ENCODE measurements at places on chromosomes 6 and 20.

- DNase-seq = no peak
Observed at GRCh38 chr6:4802312-4802935, 26.2 kb downstream of the CDYL start.

- no peak for DNase-seq
Observed at GRCh38 chr6:20686142-20686541, 151.9 kb downstream of the CDKAL1 start.

GRCh38 chr6:45195137-45195536 lies 133.0 kb upstream of the RUNX2 start:
- DNase-seq = no peak

DNA sequence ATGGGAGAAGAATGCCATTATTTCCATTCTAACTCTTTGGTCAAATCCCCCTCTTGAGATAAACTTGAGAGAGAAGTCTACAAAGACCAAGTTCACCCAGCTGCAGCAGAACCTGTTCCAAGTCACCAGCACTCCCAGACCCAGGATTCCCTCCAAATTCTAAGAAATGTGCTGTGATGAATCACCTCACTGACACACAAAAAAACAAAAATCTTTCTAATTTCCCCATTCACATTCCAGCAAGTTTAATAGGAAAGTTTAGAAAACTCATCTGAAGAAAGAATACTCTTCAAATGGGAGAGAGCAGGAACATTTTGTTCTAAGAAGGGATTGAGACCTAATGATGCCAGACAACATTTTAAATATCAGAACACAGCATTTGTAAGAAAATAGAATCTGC lies 213.6 kb upstream of the PLCB4 start:
- no peak for DNase-seq

DNA sequence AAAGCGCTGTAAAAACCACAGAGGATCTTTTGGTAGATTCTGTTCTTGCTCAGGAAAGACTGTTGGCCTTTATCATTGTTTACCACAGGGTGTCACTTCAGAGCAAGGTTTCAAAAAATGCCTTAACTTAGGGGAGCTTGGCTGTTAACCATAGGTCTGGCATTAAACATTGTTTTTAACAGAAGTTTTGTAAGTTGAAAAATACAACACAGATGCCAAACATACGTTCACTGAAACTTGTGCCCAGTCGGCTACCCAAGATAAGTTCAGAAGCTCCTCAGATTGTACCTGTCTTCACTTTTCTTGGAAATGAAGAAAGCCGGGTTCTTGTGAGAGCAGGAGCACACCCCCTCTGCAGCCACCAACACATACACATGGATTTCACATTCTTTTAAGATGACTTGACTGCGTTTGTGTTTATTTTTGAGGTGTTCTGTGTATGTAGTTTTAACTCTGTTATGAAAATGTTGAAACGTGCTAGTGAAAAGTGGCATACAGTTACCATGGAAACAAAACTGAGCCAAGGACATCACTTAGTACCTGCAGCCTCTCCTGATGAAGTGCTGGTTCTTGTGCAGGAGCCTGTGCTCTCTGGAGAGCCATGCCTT lies 64.9 kb downstream of the SYCP2L start:
- peak; percentile 57 for DNase-seq

GRCh38 chr6:109284675-109285074 lies 97.6 kb downstream of the CD164 start:
- no peak for DNase-seq

- DNase-seq = no peak
Observed at GRCh38 chr20:7240490-7240889, 473.0 kb downstream of the BMP2 start.

- no peak for DNase-seq
Observed at GRCh38 chr6:34011264-34011663, 134.6 kb downstream of the GRM4 start.

DNA sequence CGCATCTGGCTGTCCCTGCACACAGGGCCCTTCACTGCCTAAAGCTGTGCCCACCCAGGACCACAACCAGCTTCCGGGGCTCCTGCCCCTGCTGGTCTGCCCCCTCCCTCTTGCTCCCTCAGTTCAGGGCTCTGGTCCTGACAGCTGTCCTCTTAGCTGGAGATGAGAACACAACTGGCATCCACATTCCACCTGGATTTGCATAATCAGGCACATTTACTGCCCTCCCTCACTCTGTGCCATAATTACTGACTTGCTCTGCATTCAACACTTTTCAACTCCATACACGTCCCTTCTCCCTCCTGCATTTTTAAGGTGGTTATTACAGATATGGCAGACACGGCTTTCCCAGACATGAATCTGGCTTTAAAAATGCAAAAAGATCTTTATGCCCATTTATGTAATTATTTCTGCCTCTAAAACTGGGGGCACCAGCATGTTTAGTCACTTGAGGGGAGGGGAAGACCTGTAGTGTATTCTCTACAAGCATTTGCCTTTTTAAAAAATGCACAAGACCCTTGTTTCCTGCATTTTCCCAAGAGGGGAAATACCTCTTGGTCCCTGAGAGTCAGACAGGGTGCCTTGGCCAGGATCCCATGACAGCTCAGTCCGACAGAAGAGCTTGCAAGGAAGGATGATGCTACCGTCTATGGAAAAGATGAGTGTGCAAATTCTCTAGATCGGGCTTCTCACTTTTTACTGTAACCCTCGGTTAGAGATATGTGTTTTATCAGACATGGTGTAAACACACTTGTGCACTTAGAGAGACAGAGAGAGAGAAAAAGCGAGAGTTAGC lies 401.8 kb downstream of the PREX1 start:
- DNase-seq = no peak

DNA sequence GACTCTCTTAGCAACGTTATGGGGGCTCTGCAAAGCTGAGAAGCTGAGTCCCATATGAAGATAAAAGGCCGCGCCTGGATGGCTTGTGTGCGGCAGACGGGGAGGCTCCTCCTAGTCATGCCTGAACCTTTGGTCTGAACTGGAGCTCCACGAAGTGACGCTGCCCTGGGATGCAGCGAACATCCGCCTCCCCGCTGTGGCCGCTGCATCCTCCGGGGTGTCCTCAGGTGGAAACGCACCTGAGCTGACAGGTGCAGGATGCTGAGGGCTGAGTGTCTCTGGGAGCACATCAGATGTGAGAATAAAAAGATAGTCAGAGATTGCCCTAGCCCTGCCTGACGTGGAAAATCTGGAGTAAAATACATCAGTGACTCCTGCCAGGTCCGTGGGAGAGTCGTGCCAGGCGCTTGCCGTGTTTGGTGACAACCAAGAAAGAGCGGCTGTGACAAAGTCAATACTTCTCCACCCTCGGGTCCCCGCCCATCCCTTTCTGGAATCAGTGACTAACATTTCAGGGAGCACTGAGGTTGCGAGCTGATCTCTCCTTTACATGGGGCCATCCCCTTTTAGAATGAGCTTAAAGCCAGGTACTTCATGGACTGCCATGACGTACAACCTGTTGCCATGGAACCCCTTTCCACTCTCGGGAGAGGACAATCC lies 162.8 kb upstream of the AFDN start:
- DNase-seq = no peak

- DNase-seq = no peak
Observed at GRCh38 chr20:52279706-52280105, 88.1 kb upstream of the ZFP64 start.

DNA sequence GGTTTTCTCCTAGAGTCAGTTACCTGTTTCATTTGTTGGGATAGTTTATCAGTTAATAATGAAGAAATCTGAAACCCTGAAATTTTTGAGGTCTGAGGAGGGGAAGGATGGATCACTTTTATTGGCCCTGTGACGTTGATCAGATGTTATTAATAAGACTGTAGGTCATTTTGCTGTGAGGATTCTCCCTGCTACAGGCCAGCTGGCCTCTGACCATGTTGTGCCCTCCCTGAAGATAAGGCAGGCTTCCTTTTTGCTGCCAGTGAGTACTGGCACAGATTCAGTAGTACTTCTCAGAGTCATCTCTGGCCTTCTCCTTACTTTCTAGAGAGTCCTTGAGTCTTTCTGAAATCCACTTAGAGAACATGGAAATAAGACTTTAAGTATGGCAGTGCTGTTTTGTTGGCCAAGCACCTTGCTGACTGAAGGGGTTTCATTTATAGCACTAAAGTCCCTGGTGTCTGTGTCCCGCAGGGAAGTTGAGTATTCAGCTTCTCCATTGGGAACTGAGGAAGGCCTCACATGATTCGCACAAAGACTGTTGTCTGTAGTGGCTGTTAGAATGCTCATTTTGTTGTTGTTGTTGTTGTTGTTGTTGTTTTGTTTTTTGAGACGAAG lies 202.6 kb downstream of the DTNBP1 start:
- no peak for DNase-seq

- no peak for DNase-seq
Observed at GRCh38 chr20:45044601-45045000, 56.3 kb downstream of the KCNS1 start.

- DNase-seq = no peak
Observed at GRCh38 chr20:45085289-45085688, 15.6 kb downstream of the KCNS1 start.

DNA sequence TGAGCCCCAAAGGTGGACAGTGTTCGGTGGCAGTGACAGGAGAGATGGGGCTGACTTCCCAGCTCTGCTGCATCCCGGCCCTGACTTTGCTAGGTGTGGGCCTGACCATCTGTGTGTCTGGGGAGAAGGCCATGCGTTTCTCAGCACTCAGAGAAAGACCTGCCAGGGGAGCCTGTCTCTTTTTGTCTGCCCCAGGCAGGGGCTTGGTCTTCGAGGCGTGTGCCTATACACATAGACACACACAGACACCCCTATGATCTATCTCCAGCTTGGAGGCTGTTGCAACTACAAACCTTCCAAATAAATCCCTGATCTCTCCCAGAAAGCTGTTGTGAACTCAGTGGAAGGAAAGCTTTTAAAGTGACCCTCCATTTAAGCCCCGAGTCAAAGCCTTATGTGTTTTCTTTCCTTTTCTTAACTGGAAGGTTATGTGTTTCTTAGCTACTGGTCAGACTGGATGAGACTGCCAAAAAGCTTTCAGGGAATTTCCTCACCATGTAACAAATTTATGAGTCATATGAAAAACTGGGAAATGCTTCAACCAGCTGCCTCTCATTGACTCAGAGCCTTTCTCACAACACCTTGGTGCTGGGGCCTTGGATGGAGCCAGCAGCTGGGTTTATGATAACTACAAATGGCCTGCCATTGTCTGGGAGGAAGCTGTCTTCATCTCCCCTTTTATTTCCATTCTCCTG lies 102.6 kb downstream of the CDC5L start:
- DNase-seq = no peak

DNA sequence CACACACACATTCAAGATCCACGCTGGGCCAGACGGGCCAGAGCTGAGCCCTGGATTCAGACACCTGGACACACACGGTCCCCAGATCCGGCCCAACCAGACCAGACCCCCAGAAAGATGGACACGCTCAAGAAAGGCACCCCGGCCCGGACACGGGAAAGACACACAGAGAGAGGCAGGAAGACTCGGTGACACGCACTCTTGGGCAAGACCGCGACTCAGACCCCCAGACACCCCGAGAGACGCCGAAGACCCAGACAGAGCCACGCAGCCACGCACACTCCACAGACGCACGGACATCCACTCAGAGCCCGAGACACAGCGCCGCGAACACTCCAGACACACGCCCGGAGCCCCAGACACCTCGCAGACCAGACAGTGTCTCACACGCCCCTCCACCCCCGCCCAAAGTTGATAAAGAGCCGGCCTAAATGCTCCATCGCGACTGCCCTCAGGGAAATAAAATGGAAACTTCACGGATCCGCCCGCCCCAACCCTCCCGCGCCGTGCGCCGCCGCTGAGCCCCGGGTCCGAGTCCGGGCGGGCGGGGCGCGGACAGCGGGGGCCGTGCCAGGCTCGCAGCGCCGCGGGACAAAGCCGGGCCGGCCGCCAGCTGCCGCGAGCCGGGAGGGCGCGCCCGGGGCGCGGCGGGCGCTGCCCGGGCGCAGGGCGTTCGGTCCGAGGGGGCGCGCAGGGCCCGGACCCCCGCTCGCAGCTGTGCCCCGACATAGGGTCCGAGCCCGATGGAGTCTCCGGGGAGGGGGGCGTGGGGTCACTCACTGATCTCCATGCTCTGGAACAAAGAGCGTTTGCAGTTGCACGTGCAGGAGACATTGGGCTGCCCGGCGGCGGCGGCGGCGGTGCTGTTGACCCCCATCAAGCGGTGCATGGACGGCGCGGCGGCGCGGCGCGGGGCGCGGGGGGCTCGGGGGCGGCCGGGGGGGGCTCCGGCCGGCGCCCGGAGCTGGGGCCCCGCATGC lies 831 bp downstream of the PMEPA1 start:
- DNase-seq = no peak

- DNase-seq = no peak
Observed at GRCh38 chr6:54085541-54085940, 25.7 kb upstream of the MLIP start.

GRCh38 chr20:21361266-21361665 lies 36.1 kb downstream of the NKX2-4 start:
- no peak for DNase-seq

DNA sequence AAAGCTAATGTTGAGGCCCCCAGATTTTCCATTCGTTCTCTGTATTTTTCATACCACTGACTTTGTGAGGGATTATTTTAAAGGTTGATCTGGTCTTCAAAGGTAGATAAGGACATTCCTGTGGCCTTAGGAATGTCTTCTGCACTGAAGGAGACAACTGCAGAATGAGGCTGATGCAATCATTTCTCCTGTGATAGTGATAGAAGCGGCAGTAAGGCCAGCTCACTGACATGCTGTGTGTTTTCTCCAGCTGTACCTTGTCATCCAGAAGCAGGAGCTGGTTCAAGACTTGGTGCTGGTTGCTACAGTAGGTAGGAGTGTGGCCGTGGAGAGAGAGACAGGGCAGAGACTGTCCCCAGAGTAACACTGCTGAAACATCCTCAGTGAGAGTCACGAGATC lies 53.8 kb downstream of the DCBLD1 start:
- no peak for DNase-seq

DNA sequence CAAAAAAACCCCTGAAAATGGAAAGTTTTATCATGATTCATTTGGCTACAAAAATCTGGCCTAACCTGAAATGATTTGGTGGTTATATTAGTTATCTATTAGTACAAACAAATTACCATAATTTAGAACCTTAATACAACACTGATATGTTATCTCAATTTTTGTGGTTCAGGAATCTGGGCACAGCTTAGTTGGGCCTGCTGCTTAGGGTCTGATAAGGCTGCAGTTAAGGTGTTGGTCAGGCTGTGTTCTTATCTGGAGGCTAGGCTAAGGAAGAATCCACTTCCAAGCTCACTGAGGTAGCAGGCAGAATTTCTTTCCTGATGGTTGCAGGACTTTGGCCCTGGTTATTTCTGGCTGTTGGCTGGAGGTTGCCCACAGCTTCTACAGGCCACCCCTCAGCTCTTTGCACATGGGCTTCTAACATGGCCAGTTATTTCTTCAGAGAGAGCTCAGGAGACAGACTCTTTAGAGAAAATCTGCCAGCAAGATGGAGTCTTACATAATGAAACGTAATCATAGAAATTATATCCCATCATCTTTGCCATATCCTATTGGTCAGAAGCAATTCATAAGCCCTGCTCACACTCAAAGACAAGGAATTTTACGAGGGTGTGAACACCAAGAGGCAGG lies 11.4 kb downstream of the TRIM38 start:
- no peak for DNase-seq
